ENCODE measurements at places on chromosomes 1 and 21.
A peak's percentile ranks its signal among the peaks of the same experiment; 100 is the strongest.

DNA sequence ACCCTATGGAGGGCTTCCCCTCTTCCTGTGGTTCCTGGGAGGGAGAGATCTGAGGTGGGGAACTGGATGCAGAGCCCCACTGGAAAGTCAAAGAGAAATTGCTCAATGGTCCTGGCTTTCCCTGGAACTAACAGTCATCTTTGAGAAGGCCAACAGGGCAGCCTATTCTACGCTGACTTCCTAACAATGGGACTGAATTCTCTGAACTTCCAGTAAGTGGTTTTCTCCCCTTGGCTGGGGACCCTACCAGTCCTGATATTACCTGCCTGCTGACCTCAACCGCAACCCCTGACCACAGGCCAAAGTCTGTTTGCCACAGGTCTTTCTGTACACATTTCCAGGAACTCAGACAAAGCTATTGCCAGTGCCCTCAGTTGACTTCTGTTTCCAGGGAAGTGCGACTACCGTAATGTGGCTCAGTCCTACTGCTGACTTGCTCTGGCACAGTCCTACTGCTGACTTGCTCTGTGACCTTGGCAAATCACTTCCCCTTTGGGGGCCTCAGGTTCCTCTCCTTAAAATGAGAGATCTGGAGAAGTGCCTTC, 55.3 kb downstream of the C8B start:
- no peak for DNase-seq

- DNase-seq, result no peak
These were observed 4.8 kb downstream of the GNG4 start for GRCh38 chr1:235644693-235645305.

DNA sequence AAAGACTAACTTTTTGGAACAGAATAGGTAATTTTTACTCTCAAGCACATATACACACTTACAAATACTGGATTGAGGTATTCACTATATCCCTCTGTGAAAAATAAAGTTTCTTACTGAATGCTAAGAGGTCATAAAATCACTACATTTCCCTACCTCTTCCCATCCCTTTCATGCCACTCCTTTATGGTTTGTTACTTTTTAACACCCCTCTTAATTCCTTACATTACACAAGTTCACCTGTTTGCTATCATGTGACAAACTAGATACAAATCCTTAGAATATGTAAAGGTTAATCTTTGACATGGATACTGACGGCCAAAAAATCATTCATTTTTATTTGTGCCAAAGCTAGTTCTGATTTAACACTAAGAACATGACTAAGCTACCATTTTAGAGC, 6.8 kb upstream of the DCAF6 start:
- DNase-seq, result no peak

DNA sequence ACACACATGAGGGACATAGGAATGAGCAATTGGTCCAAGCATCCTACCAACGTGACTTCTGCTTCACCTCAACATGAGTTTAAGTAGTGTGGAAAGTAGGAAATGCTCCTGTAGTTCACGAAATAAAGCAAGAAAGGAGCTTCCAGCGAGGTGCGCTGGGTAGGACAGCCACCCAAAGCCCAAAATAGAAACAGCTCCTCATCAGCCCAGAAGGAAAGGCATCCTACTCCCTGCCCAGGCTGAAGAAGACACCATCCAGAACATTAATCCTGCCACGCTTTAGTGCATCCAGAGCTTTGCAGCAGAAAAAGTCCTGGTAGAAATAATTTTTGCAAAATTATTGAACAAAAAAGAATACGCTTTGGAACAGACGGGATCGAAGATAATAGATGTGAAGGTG, 25.9 kb downstream of the CCDC185 start:
- DNase-seq, result no peak

GRCh38 chr1:53405737-53406136, 53.5 kb upstream of the DMRTB1 start:
- no peak for DNase-seq

DNA sequence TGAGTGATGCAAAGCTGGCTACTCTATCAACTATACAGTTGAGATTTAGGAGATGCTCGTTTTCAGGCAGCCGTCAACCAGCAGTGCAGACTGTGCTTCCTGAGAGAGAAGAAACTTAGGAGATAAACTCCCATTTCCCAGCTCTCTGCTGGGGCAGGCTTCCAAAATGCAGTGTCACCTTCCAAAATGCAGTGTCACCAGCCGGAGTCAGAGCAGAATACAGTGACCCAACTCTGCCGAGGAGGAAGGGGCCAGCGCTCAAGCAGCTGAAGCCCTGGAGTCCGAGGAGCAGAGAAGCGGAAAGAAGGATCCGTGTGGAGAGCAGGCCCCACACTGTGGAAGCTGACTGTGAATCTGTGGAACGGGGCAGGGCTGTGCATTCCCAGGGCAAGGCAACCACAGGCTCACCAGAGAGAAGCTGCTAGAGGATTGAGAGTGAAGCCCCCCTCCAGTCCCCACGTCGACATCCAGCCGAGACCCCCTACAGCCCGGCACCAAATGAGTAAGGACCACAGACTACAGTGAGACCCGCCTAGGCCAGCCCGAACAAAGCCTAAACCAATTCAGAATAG, 703 bp upstream of the KRTAP12-1 start:
- no peak for DNase-seq

DNA sequence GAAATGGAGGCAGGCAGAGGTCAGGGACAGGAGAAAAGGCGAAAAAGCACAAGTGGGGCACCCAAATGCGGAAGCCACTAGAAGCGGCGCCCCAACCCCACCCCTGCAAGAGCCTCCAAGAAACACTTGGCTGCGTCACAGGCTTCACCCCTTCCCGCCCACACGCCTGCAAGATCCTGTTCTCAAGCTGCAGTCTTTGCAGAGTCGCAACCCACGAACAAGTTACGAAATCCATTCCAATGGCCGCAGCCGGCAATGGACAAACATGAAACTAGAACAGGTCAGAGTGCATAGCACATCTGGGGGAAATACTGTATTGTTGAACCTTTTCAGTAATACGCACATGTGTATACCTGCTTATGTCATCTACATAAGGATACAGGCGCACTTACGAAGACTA, 103.6 kb downstream of the PSMG1 start:
- DNase-seq, result no peak

GRCh38 chr1:216045400-216045799, 377.8 kb downstream of the USH2A start:
- DNase-seq, result no peak

GRCh38 chr1:57839526-57839925, 415.7 kb upstream of the DAB1 start:
- DNase-seq, result no peak

DNA sequence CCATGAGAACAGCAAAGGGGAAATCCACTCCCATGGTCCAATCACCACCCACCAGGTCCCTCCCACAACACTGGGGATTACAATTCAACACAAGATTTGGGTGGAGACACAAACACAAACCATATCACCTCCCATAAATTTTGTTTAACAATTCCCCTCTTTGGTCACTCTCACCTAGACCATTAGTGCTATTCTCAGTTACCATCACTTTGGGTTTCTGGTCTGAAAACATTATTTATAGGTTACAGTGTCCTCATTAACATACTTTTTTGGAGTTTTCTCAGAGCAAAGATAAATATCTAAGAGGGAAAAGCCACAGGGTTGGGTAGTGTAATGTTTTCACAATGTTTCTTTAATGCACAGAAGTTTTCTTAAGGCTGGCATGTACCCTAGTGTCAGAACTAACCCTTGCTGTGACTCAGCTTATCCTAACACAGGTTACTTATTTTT, 47.7 kb upstream of the DNAH14 start:
- DNase-seq, result no peak

- DNase-seq, result no peak
These were observed 9.1 kb downstream of the RHOC start for GRCh38 chr1:112697781-112698201.

- DNase-seq, result no peak
These were observed 58.5 kb upstream of the LRRC8D start for GRCh38 chr1:89762386-89762778.

GRCh38 chr1:155485945-155486344, 76.7 kb downstream of the ASH1L start:
- DNase-seq, result no peak

DNA sequence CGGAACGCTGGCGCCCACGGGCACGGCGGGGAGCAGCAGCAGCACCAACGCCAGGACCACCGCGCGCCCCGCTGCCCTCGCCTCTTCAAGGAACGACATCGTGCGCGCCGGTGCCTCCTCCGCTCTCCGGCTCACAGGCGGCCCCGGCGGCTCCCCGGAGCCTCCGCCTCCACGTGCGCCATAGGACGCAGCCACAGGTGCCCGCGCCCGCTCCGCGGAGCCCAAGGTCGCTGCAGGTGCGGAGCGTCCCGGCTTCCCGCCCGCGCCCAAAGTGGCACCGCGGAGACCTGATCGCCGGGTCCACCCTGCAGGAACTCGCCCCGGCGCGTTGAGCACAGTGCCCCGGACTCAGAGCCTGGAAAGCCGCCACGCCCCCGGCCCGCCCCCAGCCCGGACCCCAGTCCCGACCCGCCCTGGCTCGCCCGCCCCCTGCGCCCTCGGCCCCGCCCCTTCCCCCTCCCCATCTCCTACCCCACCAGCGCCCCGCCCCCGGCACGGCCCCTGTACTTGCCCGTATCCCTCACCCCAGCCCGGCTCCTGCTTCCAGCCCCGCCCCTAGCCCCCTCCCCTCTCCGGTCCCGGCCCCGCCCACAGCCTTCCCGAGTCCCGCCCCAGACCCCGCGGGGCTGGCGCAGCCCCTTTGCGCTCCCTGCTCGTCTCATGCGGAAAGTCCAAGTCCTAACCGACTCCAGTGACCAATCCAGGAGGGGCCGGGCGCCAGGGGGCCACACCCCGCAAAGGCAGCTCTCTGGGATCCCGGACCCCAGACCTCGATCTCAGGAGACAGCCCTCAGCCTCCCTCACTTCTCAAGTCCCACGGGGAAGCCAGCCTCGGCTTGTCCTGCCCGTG, at the start of gene MEGF6:
Gene MEGF6, minus strand, starts transcription at position 339 of the 850 bp plus-strand sequence. Its CDS starts 240 bp downstream, at position 99.
- peak; percentile 45 for DNase-seq

DNA sequence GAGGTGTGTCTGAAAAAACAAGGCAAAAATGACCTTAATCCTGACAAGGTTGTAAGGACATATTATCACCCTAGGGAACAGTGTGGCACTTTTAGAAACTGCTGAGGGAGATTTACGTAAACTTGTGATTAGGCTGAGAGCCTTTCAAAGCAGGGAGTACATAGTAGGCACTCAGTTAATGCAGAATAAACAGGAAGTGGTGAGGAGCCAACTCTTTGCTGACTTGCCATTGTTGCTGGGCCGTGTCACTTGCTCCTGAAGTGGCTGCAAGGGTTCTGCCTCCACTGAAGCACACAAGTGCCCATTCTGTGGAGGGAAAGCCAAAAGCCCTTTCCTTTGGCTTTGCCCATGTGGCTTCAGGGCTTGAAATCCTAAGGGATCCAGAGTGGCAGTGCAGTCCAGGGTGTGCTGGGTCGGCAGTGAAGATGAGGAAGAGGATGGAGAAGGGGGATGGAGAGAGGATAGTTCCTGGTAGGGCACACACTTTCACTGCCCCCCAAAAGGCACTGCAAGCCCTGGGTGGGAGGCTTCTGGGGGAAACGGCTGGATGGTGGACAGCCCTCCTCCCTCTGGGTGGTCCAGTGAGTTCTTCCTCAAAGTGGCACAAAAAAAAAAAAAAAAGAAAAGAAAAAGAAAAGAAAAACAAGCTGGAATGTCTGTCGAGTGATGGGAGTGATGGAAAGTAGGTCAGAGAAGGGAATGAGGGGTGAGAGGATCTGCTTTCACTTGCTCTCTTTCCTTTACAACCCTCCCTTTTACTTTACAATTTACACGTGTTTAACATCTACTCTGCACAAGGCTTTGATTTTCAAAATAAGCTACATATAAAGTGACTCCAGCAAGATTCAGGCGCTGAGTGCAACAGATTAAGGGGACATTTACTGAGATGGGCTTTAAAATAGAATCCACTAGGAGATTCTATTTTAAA, 13.7 kb upstream of the RHEX start:
- DNase-seq, result no peak

DNA sequence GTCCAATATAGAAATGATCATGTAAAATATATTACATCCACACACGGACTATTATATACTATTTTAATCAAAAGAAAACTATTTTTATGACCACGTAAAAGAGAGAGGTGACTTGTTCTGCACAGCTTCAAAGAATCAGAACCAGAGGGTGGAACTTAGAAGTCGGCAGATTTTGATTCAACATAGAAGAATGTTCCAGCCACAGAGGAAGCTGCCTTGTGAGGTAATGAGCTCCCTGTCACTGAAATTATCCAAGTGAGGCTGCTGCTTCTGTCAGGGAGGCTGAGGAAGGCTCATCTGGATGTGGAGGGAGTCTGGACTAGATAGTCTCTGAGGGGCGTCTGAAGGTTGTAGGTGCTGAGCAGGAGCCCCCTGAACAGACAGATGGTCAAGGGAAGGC, 2.7 kb downstream of the PLEKHA6 start:
- DNase-seq, result no peak

DNA sequence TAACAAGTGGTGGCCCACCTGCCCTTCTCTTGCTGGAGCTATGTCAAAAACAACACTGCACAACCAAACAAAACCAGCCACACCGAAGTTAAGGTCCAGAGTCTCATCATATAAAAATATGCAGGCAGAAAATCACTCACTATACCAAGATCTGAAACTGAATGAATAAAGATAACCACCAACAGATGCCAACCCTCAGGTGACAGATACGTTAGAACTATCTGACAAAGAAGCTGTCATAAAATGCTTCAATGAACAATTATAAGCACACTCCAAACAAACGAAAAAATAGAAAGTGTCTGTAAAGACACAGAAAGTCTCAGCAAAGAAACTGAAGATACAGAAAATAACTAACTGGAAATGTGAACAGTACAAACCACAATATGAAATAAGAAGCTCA, 14.0 kb downstream of the ZNF496 start:
- no peak for DNase-seq

- DNase-seq, result no peak
These were observed 83.2 kb upstream of the RHOU start for GRCh38 chr1:228652116-228652515.

GRCh38 chr21:31509194-31510017, 150.1 kb upstream of the SOD1 start:
- peak; percentile 62 for DNase-seq

GRCh38 chr1:17849216-17849615, 94.1 kb downstream of the ACTL8 start:
- no peak for DNase-seq

DNA sequence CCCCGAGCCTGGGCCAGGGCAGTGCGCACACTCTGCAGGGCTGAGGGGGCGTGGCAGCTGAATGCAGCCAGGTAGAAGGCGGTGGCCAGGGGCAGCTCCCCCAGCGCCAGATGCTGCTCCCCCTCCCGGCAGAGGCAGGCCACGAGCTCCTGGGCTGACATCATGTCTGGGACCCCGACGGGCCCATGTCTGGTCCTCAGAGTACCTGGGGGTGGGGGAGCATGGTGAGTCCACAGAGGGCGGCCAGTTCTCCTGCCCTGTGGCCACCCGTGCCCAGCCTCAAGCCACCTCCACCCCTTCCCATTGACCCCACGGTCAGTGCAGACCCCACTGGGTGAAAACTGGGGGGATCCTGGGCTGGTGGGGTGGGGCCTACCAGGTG, 838 bp downstream of the TTC34 start:
- DNase-seq, result no peak

Data from activated CD4-positive, alpha-beta T cell treated with anti-CD3 and anti-CD28 coated beads for 1 hour (primary cell).